Left kidney (tissue), 8 donors: ENCODE measurements at places on chromosomes 11 and 22.

- DNase-seq = peak; percentile 17
Observed at GRCh38 chr22:24772493-24773220, 1.9 kb downstream of the PIWIL3 start.

- no peak for DNase-seq
Observed at GRCh38 chr11:120830085-120830620, 193.7 kb upstream of the TBCEL start.

GRCh38 chr11:456533-456932 lies 6.5 kb downstream of the PTDSS2 start:
- no peak for DNase-seq

DNA sequence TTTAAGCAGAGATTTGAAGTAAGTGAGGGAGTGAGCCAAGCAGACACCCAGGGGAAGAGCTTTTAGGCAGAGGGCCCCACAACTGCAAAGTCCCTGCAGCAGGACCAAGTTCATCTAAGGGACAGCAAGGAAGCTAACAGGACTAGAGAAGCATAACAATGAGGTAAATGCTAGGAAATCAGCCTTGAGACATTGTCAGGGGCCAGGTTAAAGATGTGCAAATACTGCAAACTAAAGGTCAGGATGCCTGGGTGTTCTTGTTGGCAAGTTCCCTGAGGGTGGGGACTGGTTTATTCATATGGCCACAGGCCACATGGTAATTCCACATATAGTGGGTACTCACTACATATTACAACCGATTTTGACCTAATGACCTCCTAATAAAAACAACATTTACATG lies 399.2 kb upstream of the NARS2 start:
- no peak for DNase-seq

GRCh38 chr22:36853407-36854099 lies 7.3 kb upstream of the NCF4 start:
- DNase-seq = peak; percentile 44

- no peak for DNase-seq
Observed at GRCh38 chr11:125364121-125364826, 131.8 kb downstream of the FEZ1 start.

- DNase-seq = no peak
Observed at GRCh38 chr11:95254716-95255115, 23.7 kb upstream of the SESN3 start.

- DNase-seq = no peak
Observed at GRCh38 chr11:33959855-33960400, 68.1 kb upstream of the LMO2 start.

GRCh38 chr22:42743501-42743991 lies 22.9 kb upstream of the A4GALT start:
- DNase-seq = no peak

GRCh38 chr11:64314805-64315561 lies 2.4 kb downstream of the TRMT112 start:
- DNase-seq = no peak

DNA sequence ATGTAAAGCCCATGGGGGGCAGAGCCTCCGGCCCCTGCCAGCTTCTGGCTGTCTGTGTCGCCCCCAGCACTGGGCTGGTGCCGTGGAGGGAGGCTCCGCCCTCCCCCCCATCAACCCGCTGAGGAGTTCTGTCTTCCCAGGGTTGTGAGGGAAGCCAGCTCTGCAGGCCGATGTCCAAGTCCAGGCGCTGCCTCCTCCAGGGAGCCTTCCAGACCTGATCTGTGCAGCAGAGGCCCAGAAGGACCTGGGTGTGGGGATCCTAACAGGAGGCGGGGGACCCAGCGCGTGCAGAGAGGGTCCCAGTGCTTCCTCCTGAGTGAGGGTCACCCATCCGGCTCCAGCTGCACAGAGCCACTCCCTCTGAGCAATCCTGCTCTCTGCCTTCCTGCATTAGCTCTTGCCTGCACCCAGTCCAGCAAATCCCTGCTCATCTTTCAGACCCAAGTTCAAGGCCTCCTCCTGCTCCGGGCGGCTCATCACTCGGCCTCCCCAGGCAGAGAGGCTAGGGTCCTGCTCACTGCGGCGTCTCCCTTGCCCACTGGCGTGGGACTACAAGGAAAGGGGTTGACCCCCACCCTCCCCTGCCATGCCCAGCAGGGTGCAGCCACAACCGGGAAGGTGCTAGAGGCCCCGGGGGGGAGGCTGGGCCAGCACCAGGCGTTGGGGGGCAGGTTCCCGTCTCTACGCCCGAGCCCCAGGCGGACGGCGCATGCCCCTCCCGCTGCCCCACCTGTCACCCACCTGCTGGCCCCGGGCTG lies 16.4 kb downstream of the PRR33 start:
- no peak for DNase-seq
